Glutamatergic neuron (in vitro differentiated cells): ENCODE measurements at places on chromosomes 7 and 10. TPM values are rescaled to one million over a fixed set of nuclear protein-coding genes. Genes with fewer than 3 reads are reported as not detected.

DNA sequence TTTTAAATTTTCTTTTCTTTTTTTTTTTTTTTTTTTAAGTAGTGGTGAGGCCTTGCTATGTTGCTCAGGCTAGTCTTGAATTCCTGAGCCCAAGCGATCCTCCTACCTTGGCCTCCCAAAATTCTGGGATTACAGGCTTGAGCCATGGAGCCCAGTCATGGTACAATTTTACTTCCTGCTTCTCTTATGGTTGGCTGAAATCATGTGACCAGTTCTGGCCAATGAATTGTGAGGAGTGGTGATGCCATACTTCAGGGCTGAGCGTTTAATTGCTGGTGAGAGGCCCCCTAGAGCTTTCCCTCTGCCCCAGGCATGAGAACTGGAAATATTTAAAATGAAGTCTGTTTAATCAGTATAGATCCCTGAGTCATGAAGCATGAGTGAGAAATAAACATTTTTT, 22.2 kb upstream of the BAIAP2L1 start:
- no peaks in the 10 kb centered on the region for H3K36me3 ChIP-seq
- H3K27ac ChIP-seq = no peak overlapping the region
- no peaks in the 10 kb centered on the region for H3K4me1 ChIP-seq
- peaks cover 2% of the 10 kb centered on the region for H3K27me3 ChIP-seq
- H3K4me3 ChIP-seq = no peak overlapping the region

DNA sequence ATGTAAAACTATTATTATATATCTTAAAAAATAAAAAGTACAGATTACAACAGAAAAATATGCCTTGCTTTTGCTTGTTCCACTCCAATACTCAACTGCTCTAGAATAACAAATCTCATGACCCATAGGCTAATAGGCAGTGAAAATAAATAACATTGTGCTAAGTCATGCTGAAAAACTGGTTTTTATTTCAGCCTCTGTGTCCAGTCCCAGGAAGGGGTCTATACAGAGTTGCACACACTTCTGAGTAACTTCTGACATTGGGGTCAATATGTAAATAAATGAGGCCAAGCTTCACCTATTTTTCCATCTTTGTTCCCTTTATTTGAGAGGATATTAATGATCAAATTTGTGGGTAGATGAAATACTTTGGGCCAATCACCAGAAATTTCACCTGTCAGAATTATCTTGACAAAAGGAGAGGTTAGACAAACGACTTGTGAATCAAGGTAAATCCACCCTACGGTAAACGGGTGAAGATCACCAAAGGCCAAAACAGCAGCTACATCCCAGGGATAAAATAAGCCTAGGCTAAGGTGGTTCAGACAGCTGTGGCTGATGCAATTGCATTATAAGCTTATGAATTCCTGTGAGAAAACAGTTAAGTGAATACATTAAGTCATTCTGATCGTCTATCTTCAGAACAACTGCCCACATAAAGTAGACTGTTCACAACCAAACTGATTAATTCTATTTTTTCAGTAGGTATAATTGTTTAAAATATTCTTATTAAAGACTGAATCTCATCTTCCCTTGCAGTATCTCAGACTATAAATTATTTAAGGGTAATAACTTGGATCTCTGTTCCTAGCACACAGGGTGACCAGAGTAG, 87.5 kb downstream of the UBE2H start:
- no peaks in the 10 kb centered on the region for H3K27me3 ChIP-seq
- no peak for DNase-seq
- no peaks in the 10 kb centered on the region for H3K36me3 ChIP-seq

GRCh38 chr10:5509236-5509635, 9.9 kb upstream of the CALML5 start:
- no peak overlapping the region for H3K4me3 ChIP-seq
- H3K27me3 ChIP-seq = no peaks in the 10 kb centered on the region
- H3K36me3 ChIP-seq = peaks cover 7% of the 10 kb centered on the region
- peak; percentile 2 for DNase-seq

GRCh38 chr7:47047384-47047783, 534.5 kb downstream of the TNS3 start:
- H3K27me3 ChIP-seq = peaks cover 1% of the 10 kb centered on the region
- H3K4me3 ChIP-seq = no peak overlapping the region
- no peak for DNase-seq
- H3K36me3 ChIP-seq = no peaks in the 10 kb centered on the region

- H3K36me3 ChIP-seq = no peaks in the 10 kb centered on the region
- no peak overlapping the region for H3K27ac ChIP-seq
- no peak overlapping the region for H3K4me3 ChIP-seq
- no peaks in the 10 kb centered on the region for H3K4me1 ChIP-seq
Measured at GRCh38 chr10:127928021-127928806, 21.3 kb downstream of the PTPRE start.

- no peaks in the 10 kb centered on the region for H3K36me3 ChIP-seq
Measured at GRCh38 chr10:30215623-30216022, 133.5 kb downstream of the MTPAP start.

The SEMA3D gene
- 13.6 TPM for total RNA-seq

The TUBAL3 gene
- total RNA-seq = not detected

The OR2A42 gene
- total RNA-seq = not detected

The RP9 gene
- total RNA-seq = 26.4 TPM
